ENCODE measurements at places on chromosomes 4 and X.
A peak's percentile ranks its signal among the peaks of the same experiment; 100 is the strongest.

GRCh38 chr4:167943872-167944505, 148.3 kb upstream of the ANXA10 start:
- no peak overlapping the region for H3K27ac ChIP-seq
- H3K4me3 ChIP-seq, result no peak overlapping the region
- no peaks in the 10 kb centered on the region for H3K4me1 ChIP-seq
- no peaks in the 10 kb centered on the region for H3K27me3 ChIP-seq

GRCh38 chr4:187209921-187210613, 486.4 kb upstream of the FAT1 start:
- no peaks in the 10 kb centered on the region for H3K27me3 ChIP-seq
- H3K27ac ChIP-seq, result no peak overlapping the region
- H3K36me3 ChIP-seq, result no peaks in the 10 kb centered on the region
- no peak for DNase-seq
- no peak overlapping the region for H3K4me3 ChIP-seq

GRCh38 chr4:152106781-152107321, 346.0 kb upstream of the GATB start:
- DNase-seq, result no peak
- no peaks in the 10 kb centered on the region for H3K36me3 ChIP-seq
- no peak overlapping the region for H3K4me3 ChIP-seq
- peaks cover 8% of the 10 kb centered on the region for H3K4me1 ChIP-seq
- no peak overlapping the region for H3K27ac ChIP-seq

DNA sequence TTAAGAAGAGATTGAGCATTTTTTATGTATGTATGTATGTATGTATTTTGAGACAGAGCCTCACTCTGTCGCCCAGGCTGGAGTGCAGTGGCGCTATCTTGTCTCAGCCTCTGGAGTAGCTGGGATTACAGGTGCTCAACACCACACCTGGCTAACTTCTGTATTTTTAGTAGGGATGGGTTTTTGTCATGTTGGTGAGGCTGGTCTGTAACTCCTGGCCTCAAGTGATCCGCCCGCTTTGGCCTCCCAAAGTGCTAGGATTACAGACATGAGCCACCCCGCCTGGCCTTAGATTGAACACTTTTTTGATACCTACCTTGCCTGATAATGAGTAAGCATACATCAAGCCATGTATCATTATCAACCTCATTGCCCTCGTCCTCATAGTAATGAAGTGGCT, 2.7 kb downstream of the N4BP2 start:
- no peak overlapping the region for H3K27ac ChIP-seq
- no peak overlapping the region for H3K4me3 ChIP-seq
- H3K27me3 ChIP-seq, result no peaks in the 10 kb centered on the region
- no peak for DNase-seq
- peaks cover 7% of the 10 kb centered on the region for H3K36me3 ChIP-seq

- H3K4me3 ChIP-seq, result no peak overlapping the region
- DNase-seq, result peak; percentile 0
- no peak overlapping the region for H3K27ac ChIP-seq
- no peaks in the 10 kb centered on the region for H3K4me1 ChIP-seq
- no peaks in the 10 kb centered on the region for H3K27me3 ChIP-seq
- no peaks in the 10 kb centered on the region for H3K36me3 ChIP-seq
Measured at GRCh38 chrX:30373479-30373878, 64.3 kb upstream of the NR0B1 start.

DNA sequence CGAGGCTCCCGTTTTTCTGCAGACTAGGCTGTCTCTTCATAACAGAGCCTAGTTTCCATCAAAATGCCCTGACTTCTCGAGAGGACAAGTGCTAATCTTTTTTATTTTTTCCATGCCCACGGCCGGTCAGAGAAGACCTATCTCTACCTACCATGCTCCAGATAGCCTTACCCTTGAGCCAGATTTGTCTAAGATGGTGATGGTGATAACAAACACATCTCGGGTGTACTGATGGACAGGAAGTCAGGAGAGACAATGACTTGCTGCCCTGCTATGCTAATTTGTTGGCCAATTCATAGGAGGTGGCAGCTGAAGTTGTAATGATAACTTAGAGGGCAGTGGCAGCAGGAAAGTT, 42.2 kb upstream of the NKRF start:
- H3K4me3 ChIP-seq, result no peak overlapping the region
- H3K27ac ChIP-seq, result no peak overlapping the region
- H3K4me1 ChIP-seq, result no peaks in the 10 kb centered on the region
- DNase-seq, result no peak
- H3K27me3 ChIP-seq, result no peaks in the 10 kb centered on the region
- peaks cover 31% of the 10 kb centered on the region for H3K36me3 ChIP-seq

DNA sequence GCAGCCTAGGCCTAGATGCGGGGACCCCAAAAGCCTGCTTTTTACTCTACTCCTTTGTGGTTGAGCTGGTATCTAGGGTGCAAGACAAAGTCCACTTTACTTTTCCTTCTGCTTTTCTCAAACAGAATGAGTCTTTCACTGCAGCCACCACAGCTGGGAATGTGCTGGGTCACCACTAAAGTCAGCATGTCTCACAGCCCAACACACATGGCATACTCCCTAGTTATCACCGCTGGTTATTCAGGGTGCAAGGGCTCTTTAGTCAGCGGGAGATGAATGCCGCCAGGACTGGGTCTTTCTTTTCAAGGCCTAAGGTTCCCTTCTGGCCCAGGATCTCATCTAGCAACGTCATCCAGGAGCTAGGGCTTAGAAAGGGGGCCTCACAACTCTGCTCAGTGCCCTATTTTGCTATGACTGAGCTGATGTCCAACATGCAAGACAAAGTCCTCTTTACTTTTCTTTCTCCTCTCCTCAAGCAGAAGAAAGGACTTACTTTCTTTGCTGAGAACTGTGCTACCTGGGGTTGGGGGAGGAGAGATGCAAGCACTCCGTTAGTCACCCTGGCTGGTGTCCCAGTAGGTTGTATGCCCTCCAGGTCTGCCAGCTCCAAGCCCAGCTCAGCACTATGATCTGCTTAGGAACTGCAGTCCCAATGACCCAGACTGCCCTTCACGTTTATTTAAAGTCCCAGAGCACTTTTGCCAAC, 22.9 kb upstream of the STPG2 start:
- no peak for DNase-seq
- H3K27me3 ChIP-seq, result no peaks in the 10 kb centered on the region
- H3K4me1 ChIP-seq, result no peaks in the 10 kb centered on the region
- H3K4me3 ChIP-seq, result no peak overlapping the region
- H3K36me3 ChIP-seq, result no peaks in the 10 kb centered on the region

- no peaks in the 10 kb centered on the region for H3K4me1 ChIP-seq
- no peak overlapping the region for H3K4me3 ChIP-seq
- H3K36me3 ChIP-seq, result no peaks in the 10 kb centered on the region
- no peak for DNase-seq
Measured at GRCh38 chr4:27050731-27051130, 190.1 kb downstream of the STIM2 start.

DNA sequence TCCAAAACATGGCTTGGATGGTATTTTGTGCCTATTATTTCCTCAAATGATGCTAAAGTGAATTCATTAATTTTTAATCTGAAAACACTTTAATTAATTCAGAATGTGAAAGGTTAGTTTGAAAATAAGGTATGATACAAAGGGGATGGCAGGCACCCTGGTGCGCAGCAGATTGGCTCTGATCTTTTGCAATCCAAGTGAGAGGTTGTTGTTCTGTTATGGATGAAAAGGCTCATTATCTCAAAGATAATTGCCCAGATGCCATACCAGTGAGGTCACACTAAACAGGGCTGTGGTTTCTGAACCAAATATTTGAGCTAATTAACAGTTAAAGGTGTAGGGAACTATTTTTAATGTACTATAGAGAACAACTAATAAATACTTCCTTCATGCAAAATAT, 504.9 kb downstream of the RAPGEF2 start:
- no peaks in the 10 kb centered on the region for H3K36me3 ChIP-seq
- no peaks in the 10 kb centered on the region for H3K4me1 ChIP-seq
- peak; percentile 45 for DNase-seq

DNA sequence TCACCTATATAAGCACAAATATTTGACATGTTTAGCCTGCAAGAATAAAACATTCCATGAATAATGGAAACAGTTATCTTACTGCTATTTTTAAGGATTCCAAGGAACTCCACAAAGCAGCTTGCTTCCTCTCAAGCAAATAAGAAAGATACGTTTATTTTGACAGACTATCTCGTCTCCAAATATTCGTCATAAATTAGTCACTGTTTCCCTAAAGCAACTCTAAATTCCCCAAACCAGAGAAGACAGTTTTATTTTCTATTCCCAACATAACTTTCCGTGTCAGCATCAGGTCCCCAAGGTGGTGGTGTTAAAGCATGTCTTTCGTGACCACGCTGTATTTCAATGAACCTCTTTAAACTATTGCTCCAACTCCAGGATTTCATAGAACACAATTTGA, 24.3 kb upstream of the DKK2 start:
- no peak overlapping the region for H3K27ac ChIP-seq
- DNase-seq, result no peak
- no peak overlapping the region for H3K4me3 ChIP-seq
- H3K36me3 ChIP-seq, result no peaks in the 10 kb centered on the region

DNA sequence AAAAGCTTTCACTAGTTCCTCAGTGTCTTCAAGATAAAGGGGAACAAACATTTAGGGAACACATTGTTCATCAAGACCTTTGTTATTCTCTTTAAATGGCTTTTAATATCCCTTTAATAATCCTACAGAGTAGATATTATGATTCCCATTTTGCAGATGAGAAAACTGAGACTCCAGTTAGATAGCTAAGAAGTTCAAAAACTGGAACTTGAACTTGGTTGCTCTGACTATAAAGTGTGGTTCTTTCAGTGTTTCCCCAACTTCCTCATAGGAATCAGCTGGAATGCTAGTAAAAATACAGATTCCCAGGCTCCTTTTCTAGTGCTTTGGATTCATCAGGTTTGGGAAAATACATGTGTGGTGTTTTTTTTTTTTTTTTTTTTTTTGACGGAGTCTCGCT, 37.7 kb downstream of the DLG3 start:
- no peak overlapping the region for H3K27ac ChIP-seq
- no peak overlapping the region for H3K4me3 ChIP-seq
- H3K36me3 ChIP-seq, result peaks cover 9% of the 10 kb centered on the region
- peaks cover 11% of the 10 kb centered on the region for H3K4me1 ChIP-seq
- no peaks in the 10 kb centered on the region for H3K27me3 ChIP-seq

DNA sequence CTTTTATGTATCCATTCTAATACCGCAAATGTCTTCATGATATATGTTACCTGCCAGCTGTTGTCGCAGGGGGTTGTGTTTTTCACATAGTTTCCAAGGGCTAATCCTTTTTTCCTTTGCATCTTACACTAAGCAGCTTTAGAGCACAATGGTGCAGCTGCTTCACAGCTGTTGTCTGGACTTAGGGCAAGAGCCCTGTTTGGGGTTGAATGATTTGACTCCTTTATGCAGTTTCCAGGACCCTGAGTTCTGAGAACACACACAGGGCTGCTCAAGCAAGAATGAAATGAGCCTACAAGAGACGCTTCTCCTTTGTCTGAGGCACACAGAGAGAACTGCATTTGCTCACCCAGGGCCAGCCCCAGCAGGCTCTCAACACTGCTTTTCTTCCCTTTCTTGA, 20.2 kb downstream of the CCNG2 start:
- H3K27me3 ChIP-seq, result no peaks in the 10 kb centered on the region
- no peak overlapping the region for H3K27ac ChIP-seq
- DNase-seq, result no peak
- H3K4me1 ChIP-seq, result peaks cover 4% of the 10 kb centered on the region

- peaks cover 26% of the 10 kb centered on the region for H3K4me1 ChIP-seq
- no peak overlapping the region for H3K27ac ChIP-seq
- no peaks in the 10 kb centered on the region for H3K36me3 ChIP-seq
- no peak for DNase-seq
- H3K27me3 ChIP-seq, result no peaks in the 10 kb centered on the region
Measured at GRCh38 chrX:110001740-110002299, 1.1 kb upstream of the TMEM164 start.

DNA sequence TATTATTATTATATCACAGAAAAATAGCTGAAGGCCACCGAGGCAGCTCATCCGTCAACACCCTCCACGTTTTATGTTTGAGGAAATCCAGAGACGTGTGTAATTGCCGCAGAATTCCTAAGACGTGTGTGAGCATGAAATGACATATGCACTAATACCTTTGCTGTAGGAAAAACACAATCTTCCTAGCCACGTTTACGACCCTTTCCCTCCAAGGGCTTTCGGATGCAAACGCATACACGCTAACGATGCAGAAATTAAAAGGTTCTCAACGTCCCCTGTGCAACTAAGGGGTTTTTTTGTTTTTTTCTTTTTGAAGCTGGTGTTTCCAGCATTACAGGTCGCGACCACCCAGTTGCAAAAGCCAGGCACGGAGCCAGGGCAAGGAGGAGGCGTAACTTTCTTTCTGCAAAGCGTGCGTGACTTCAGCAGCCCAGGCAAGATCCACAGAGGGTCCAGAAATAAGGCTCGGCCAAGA, 33.8 kb downstream of the CRLF2 start:
- DNase-seq, result peak; percentile 55
- H3K4me3 ChIP-seq, result no peak overlapping the region
- H3K27me3 ChIP-seq, result no peaks in the 10 kb centered on the region

DNA sequence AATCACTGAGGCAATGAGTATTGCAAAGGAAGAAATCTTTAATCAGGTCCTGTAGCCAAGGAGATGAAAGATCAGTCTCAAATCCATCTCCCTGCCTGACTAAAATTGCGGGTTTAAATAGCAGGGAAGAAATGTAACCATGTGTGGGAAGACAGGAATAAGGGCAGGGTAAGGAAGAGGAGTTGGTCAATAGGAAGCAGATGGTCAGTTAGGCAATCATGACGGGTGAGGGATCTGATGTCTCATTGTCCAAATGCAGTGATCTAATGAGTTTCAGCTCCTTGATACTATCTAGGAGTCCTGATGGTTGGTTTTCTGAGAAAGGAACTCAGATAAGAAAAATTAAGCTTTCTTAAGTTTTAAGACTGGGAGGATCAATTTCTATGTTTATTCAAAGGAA, 200.8 kb downstream of the SPATA18 start:
- no peak overlapping the region for H3K27ac ChIP-seq
- no peaks in the 10 kb centered on the region for H3K36me3 ChIP-seq
- no peak overlapping the region for H3K4me3 ChIP-seq
- peak; percentile 45 for DNase-seq

Measured in trophoblast cell (in vitro differentiated cells and primary cell).